ENCODE measurements at places on chromosomes 3 and 15.

DNA sequence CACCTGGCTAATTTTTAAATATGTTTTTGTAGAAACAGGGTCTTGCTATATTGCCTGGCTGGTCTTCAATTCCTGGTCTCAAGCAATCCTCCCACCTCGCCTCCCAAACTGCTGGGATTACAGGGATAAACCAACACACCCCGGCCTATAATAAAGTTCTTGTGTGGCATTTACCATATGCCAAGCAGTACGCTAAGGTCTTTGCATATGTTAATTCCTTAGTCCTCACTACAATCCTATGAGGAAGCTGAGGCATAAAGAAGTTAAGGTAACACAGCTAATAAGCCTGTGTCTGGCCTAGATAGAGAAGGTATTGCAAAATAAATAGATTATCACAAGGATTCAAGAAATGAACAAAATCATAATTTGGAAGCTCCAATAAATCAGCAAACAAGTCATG is 17.6 kb upstream of the SLC4A7 start:
- no peak for DNase-seq

DNA sequence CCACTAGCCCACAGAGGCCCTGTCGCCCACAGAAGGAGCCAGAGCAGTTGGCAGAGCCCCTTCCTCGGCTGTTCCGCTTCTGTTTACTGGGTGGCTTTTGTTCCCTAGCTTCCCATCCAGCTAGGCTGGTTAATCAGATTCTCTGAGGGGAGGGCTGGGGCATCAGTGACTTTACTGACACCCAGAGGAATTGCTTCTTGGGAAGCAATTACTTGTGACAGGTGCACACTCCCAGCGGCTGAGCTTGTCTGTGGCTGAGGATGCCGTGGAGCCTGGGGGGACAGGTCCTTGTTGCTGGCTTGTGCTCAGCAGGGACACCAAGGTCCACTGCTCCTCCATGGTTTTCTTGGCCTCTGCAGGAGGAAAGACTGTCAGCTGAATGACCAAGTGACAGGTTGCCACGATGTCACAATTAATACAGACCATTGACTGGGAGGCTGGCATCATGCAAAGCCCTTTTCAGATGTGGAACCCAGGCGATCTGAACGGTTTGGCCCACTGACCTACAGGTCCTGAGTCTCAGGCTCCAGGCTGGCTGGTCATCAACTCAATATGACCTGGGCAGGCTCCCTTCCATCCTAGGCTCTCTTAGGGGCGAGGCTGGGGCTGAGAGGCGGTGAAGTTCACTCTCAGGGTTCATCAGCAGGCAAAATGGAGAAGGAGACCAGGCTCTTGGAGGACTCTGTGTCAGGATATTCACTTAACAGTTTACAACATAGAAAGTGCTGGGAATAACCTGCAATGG is 31.8 kb upstream of the SFMBT1 start:
- DNase-seq: no peak

DNA sequence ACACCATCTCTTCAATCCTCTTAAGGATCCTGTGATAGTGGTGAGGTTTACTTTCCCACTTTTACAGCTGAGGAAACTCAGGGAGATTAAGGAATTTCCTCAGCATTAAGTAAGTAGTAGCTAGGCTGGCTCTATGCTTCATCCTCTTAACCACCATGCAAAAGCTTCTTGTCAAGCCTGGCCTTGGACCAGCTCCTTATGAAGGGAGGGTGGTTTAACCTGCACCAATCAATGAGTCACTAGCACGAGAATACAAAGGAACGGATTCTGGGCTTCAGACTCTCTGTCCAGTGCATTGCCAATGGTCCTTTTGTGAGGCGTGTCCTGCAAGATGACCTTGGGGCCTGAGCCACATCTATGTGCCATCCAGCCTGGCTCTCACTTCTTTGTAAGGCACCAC is 202.0 kb upstream of the CFAP20DC start:
- no peak for DNase-seq

DNA sequence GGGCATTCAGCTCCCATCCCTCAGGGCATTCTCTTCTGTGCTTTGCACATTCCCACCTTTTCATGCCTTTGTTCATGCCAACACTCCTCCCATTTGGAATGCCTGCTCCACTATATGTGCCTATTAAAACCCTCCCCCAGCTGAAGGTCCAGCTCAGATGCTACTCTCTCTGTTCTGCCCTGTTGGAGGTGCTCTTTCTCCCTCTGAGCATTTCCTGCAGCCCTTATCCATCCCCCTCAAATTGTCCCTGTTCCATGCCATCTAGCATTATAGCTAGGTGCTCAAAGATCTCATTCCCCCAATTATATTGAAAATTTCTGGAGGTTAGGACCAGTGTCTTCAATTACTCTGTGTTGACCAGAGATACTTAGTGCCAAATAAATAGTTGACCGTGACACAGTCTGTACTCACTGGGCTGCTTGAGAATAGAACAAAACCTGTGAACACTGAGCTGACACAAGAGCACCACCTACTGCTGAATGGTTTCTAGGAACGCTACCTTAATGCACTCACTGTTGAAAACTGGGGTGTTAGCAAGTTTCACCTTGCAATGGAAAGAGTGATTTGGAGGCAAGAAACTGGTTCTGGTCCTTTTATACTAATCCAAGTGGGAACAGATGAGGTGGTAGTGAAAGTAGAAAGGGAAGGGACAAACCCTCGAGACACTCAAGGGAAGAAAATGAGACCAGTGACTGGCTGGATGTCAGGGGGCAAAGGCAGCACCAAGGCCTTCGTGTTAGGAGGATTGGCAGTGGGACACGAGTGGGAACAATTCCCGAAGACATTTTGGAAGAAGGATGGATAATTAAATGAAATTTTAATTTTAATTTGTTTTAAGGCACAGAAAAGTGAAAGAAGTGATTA is 289.8 kb upstream of the ROPN1 start:
- no peak for DNase-seq

GRCh38 chr3:50226888-50227389 is 9.1 kb upstream of the GNAI2 start:
- no peak for DNase-seq

DNA sequence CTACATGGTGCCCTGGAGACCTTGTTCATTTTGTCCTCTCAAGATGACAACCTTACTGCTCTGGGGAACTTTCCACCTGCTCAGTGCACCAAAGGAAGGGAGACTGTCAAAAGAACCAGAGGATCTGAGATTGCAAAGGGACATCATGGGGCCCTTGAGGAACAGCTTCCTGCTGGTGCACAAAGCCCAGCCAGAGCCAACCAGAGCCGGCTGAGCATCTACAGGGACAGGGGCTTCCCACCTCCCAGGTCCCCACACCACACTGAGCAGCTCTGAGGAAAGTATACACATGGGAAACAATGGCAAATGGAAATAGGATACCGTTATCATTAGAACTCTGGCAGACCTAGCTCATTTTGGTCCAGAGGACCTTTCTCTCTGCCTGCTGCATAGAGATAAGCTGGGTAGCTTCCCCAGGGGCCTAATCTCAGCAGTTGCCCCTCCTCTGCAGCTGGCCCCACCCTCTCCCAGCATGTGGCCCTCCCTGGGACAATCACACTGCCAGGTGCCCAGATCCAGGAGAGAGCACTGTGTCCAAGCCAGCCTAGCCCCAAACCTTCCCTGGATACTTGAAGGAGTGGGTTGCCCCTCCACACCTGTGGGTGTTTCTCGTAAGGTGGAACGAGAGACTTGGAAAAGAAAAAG is 123.4 kb upstream of the PRR20G start:
- DNase-seq: no peak

DNA sequence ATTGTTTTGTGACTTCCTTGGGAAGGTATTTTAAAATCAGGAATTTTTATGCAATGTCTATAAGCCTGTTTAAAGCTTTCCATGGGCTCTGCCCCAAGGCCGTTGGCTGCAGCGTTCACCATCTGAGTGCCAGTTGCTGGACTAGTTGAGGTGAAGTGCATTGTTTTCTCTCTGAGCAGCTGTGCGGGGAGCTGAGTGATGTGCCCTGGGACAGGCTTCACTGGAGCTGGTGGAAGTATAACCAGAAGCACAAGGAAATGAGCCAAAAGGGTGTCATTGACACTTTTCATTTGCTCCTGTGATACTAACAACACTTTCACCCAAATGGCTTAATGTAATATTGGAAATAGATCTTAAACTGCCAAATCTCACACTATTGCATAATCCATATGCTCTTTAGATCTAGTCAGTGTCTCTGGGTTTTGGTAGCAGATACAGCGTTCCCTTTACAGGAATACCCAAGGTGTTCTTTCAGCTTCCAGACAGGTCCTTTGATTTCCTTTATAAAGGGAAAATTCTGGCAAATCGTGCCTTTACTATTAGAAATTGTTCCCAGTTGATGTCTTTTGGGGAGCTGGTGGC is 29.2 kb downstream of the APH1B start:
- no peak for DNase-seq

DNA sequence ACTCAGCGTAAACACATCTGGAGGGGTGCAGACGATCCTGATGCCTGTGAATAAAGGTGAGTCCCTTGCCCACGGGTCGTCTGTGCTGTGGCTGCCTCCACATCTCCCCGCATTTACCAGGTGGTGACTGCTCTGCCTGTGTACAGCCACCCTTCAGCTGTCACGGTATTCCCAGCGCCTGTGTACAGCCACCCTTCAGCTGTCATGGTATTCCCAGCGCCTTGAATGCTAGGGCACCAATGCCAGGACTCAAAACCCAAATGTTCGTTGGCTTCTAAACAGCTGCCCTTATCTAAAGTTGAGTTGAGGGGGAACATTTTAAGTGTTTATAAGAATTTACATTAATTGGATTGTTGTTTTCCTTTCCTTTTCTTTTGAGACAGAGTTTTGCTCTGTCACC is 27.4 kb downstream of the MAP6D1 start:
- no peak for DNase-seq

- no peak for DNase-seq
Observed at GRCh38 chr15:77495838-77496596, 75.3 kb downstream of the HMG20A start.

GRCh38 chr3:9250236-9250635 is 790 bp upstream of the SRGAP3 start:
- no peak for DNase-seq

DNA sequence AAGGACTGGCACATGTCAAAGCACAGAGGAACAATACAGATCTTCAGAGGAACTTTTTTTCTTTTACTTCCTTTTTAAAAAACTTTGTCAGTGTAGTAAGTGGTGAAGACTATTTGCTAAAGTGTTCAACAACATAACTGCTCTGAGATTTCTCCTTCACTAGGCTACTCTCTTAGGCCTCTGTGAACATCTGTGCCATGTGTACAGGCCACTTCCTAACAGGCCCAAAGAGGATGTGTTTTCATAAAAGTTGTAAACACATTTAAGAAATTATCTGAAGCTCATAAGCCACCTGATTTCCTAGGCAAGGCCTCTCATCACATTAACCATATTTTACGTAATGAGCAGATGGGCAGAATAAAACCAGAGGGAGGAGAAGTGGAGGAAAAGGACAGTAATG is 235.4 kb downstream of the FHIT start:
- DNase-seq: no peak

DNA sequence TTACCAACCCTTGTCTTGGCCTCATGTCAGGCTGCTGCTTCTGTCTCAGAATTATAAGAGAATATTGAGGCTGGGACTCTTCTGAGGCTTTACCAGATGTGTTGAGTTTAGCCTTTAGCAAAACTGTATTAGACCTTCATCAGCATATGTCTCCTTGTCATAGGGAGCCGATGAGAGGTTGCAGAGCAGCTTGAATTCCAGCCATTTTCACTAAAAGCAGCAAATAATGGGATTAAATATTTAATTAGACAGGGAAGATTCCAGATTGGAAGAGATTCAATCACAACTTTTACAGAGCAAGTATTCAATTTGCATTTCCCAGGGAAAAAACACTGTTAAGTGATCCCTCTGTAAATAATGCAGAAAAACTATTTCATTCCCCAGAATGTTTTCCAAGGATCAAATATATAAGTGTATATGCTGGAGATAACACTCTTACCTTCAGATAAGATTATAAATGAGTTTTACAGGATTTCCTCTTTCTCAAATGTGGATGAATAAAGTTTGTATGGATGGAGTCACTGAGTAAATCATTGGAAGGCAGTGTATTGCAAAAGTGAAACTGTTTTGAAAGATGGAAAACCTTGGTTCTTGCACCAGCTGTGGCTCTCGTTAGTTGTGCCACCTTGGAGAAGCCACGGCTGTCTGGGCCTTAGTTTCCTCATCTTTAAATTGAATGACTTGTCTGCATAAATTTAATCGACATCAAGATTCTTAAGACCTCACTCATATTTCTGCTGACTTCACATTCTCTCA is 466.4 kb upstream of the SGO1 start:
- no peak for DNase-seq

GRCh38 chr3:138642226-138642926 is 33.8 kb downstream of the FAIM start:
- no peak for DNase-seq

GRCh38 chr3:47961815-47962606 is 54.2 kb downstream of the MAP4 start:
- peak; percentile 1 for DNase-seq

- DNase-seq: no peak
Observed at GRCh38 chr3:128309026-128309425, 155.7 kb downstream of the EEFSEC start.

DNA sequence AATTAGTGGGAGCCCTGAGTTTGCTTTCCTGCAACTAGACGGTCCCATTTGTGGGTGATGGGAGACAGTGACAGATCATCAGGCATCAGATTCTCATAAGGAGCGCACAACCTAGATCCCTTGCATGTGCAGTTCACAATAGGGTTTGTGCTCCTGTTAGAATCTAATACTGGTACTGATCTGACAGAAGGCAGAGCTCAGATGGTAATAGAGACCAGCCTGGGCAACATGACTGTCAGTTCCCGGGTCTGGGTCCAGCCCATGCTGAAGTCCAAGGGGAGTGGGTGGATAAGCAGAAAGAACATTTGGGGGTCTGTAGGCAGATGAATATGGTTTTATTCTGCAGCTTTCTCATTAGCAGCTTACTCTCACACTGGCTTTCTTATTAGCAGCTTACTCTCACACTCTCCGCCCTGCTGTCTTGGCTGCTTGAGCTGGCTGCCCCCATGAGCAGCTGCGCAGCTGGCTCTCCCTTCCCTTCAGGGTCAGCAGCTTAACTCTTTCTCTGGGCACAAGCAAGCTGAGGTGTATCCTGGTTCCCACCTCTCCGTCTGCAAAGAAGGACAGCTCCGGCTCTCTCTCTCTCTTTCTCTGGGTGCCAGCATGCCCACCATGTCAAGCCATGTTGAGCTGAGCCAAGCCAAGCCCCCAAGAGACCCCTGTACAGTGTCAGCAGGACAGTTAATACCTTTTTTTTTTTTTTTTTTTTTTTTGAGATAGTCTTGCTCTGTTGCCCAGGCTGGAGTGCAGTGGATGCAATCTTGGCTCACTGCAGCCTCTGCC is 46.5 kb downstream of the KLHDC8B start:
- DNase-seq: no peak

- DNase-seq: no peak
Observed at GRCh38 chr3:99458013-99458412, 180.4 kb upstream of the COL8A1 start.

DNA sequence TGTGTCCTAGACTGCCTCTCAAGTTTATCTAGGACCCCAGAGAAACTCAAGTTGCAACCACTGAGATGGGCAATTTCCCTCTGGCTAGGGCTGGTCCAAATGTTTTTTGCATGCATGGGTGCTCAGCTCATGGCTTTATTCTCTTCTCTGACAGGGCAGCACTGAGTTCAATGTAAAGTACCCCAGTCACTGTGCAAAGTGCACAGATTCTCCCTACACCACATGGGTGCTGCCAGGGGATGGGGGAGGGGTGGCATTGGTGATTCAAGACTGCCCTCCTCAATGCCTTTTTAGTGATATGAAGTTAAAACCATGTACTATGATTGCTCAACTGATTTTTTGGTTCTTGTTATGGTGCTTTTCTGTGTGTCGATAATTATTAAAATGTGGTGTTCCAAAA is 14.8 kb upstream of the RAD51 start:
- no peak for DNase-seq

- no peak for DNase-seq
Observed at GRCh38 chr3:12558706-12559105, 1.8 kb downstream of the MKRN2 start.

Data from stimulated activated CD4-positive, alpha-beta T cell treated with anti-CD3 and anti-CD28 coated beads, Interleukin-1b, Interleukin-23, amount 100 ng/mL, for 1 hour (primary cell).